T-helper 1 cell (primary cell): ENCODE measurements at places on chromosomes 16 and 17.

- no peak for DNase-seq
Observed at GRCh38 chr17:17321356-17322025, 18.3 kb downstream of the NT5M start.

- DNase-seq, result no peak
Observed at GRCh38 chr17:66932311-66932710, 32.2 kb upstream of the CACNG4 start.

GRCh38 chr17:14330492-14330962, 29.6 kb downstream of the HS3ST3B1 start:
- no peak for DNase-seq

DNA sequence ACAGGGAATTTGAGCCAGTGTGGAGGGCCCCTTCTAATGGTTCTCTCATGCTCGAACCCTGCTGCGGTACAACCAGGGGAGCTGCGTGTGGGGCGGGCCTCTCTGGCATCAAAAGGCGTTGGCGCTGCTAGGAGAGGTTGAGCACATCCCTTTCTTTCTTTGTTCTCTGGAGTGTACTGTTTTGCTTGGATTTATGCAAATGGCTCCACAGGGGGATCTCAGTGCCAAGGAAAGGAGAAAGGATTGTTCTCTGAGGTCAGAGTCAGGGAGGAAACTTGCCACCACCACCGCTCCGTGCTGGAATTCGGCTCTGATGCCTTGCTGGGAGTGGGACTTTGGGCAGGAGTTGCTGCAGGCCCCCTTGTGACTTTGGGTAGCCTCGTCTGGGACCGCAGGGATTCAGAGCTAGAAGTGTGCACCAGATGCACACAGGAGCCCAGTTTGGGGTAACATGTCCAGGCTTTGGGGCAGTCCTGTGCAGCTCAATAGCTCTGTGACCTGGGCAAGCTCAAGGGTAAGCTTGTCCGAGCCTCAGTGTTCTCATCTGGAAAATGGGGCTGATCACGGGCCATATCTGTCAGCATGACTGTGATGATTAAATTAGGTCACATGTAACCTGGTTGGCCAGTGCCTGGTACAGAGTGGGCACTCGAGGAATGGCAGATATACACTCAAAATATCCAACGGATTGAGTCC, 353.0 kb upstream of the EEF2KMT start:
- DNase-seq, result no peak
